ENCODE measurements at places on chromosomes 1 and 21. TPM values are rescaled to one million over a fixed set of nuclear protein-coding genes. Genes with fewer than 3 reads are reported as not detected.

- no peaks in the 10 kb centered on the region for H3K4me1 ChIP-seq
- no peak for DNase-seq
- H3K27ac ChIP-seq, result no peak overlapping the region
- H3K4me3 ChIP-seq, result no peak overlapping the region
- H3K27me3 ChIP-seq, result no peaks in the 10 kb centered on the region
- H3K36me3 ChIP-seq, result no peaks in the 10 kb centered on the region
Measured at GRCh38 chr1:86209346-86209745, 52.8 kb upstream of the COL24A1 start.

- H3K27me3 ChIP-seq, result no peaks in the 10 kb centered on the region
- DNase-seq, result no peak
- H3K27ac ChIP-seq, result no peak overlapping the region
- H3K4me3 ChIP-seq, result no peak overlapping the region
- no peaks in the 10 kb centered on the region for H3K36me3 ChIP-seq
Measured at GRCh38 chr21:42171091-42172053, 47.6 kb upstream of the ABCG1 start.

DNA sequence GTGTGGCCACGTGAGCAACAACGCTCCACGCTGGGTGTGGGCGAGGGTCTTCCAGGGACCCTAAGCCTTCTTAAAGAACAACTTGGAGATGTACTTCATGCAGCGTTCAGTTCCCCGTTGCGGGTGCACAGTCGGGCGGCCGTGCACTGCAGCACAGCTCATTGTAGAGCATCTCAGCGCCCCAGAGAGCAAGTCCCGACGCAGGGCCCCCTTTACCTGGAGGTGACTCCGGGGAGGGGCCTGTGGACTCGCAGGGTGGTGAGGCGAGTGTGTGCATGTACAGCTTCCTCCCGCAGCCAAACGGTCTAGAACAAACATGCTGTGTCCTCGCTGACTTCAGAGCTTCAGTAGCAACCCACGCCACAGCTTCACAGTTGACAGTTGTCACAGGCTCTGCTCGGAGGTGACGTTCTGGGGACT lies 19.5 kb downstream of the RRP1 start:
- peaks cover 13% of the 10 kb centered on the region for H3K36me3 ChIP-seq
- H3K4me3 ChIP-seq, result no peak overlapping the region
- H3K27ac ChIP-seq, result no peak overlapping the region
- H3K4me1 ChIP-seq, result peaks cover 43% of the 10 kb centered on the region

Gene RCSD1
- total RNA-seq, result 185 TPM

Gene RNU1-4
- total RNA-seq, result 4,195 TPM

Gene CLCNKB
- total RNA-seq, result not detected

DNA sequence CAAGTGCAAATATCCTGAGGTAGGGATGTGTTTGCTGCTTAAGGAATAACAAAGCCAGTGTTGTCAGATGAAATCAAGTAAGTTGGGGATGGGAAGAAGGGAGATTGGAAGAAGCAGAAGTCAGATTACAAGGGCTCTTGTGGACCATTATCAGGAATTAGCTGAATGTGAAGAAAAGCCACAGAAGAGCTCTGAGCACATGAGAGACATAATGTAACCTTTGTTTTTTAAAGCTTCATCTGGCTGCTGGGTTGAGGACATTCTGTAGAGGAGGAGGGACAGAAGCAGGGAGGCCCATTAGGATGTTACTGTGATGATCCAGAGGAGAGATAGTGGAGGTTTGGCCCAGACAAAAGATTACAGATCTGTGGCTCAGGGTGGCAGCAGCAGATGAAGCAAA lies 111.7 kb downstream of the DUSP10 start:
- H3K27ac ChIP-seq, result no peak overlapping the region
- no peaks in the 10 kb centered on the region for H3K4me1 ChIP-seq
- no peaks in the 10 kb centered on the region for H3K27me3 ChIP-seq
- H3K36me3 ChIP-seq, result no peaks in the 10 kb centered on the region
- no peak for DNase-seq
- no peak overlapping the region for H3K4me3 ChIP-seq

DNA sequence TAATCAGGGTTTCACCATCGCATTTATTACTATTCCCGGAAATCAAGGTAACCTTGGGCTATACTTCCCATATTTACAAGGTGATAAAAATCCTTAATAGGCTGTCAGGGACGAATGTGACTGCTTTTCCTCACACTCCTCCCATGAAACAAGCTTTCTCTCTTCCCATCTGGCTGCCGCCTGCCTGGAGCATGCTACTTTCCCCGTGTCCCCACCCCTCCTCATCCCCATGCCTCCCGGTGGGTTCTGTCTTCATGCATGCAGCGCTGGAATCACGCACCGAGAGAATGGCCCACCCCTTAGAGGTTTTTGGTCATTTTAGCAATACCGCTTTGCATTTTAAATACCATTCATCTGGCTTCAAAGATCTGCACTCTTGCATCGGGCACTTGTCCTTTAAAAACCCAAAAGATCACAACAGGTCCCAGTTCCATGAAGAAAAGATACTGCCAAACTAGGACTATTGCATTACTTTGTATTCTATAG lies 339.1 kb downstream of the NTNG1 start:
- H3K36me3 ChIP-seq, result no peaks in the 10 kb centered on the region
- no peak overlapping the region for H3K27ac ChIP-seq
- no peak for DNase-seq
- H3K27me3 ChIP-seq, result no peaks in the 10 kb centered on the region

- no peak overlapping the region for H3K27ac ChIP-seq
- H3K4me3 ChIP-seq, result no peak overlapping the region
- peaks cover 2% of the 10 kb centered on the region for H3K4me1 ChIP-seq
- H3K36me3 ChIP-seq, result no peaks in the 10 kb centered on the region
- DNase-seq, result no peak
Measured at GRCh38 chr1:94602802-94603625, 61.5 kb upstream of the F3 start.

DNA sequence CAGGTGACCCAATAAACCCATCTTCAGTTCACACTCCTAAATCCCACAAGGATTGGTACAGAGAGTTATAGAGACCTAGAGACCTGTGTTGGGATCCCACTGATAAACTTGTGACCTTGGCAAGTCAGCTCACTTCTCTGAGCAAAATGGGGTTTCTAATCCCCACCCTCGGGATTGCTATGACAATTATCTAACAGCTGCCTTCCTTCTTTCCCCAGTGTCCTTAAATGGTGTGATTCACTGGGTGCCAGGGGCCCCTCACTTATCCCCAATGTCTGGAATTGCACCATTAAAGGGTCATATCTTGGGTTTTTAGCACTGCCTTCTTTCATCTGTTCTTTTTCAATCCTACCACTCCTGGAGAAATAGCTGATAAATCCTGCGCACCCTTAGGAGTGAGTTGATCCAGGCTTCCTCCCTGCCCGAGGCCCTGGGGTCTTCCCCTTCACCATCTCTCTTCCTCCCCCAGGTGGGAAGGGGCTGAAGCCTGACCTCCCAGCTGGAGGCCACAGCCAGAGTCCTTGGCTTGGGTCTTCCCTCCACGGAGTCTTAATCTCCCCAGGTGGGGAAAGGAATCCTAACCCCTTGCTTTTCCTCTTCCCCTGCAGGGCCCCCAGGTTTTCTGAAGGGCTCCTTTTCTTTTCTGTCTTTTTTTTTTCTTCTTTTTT lies 39.7 kb downstream of the LACTBL1 start:
- no peak for DNase-seq
- H3K27ac ChIP-seq, result no peak overlapping the region
- H3K36me3 ChIP-seq, result no peaks in the 10 kb centered on the region
- peaks cover 8% of the 10 kb centered on the region for H3K27me3 ChIP-seq

DNA sequence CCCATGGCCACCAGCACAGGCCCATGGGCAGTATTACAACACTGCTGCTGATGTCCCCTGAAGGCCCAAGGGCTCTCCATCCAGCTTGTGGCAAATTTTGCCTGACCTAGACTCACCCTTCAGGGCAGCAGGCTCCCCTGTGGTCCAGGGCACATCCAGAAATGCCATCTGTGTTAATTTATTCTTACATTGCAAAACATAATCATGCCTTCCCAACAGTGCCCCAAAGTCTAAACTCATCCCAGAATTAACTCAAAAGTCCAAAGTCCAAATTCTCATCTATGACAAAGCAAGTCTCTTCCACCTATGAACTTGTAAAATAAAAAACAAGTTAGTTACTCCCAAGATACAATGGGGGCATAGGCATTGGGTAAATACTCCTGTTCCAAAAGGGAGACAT lies 13.3 kb downstream of the VN1R5 start:
- no peak overlapping the region for H3K27ac ChIP-seq
- no peak for DNase-seq
- H3K4me3 ChIP-seq, result no peak overlapping the region

GRCh38 chr1:146012703-146013558 lies 8.6 kb downstream of the HJV start:
- peaks cover 4% of the 10 kb centered on the region for H3K4me1 ChIP-seq
- no peaks in the 10 kb centered on the region for H3K36me3 ChIP-seq
- peaks cover 6% of the 10 kb centered on the region for H3K27me3 ChIP-seq
- no peak overlapping the region for H3K4me3 ChIP-seq

- DNase-seq, result no peak
- H3K27me3 ChIP-seq, result peaks cover 4% of the 10 kb centered on the region
- no peaks in the 10 kb centered on the region for H3K36me3 ChIP-seq
- H3K27ac ChIP-seq, result no peak overlapping the region
- no peaks in the 10 kb centered on the region for H3K4me1 ChIP-seq
Measured at GRCh38 chr1:183879966-183880365, 75.0 kb downstream of the RGL1 start.

GRCh38 chr1:61233121-61233660 lies 150.8 kb downstream of the NFIA start:
- DNase-seq, result no peak
- no peak overlapping the region for H3K4me3 ChIP-seq
- H3K4me1 ChIP-seq, result no peaks in the 10 kb centered on the region
- H3K36me3 ChIP-seq, result no peaks in the 10 kb centered on the region

GRCh38 chr1:52792036-52792435 lies 50.5 kb upstream of the ZYG11A start:
- H3K4me3 ChIP-seq, result no peak overlapping the region
- H3K27ac ChIP-seq, result no peak overlapping the region
- H3K4me1 ChIP-seq, result no peaks in the 10 kb centered on the region
- H3K36me3 ChIP-seq, result peaks cover 55% of the 10 kb centered on the region
- H3K27me3 ChIP-seq, result no peaks in the 10 kb centered on the region
- DNase-seq, result no peak

Gene KLF18
- not detected for total RNA-seq

Gene PODN
- total RNA-seq, result not detected

- no peak overlapping the region for H3K27ac ChIP-seq
- peaks cover 27% of the 10 kb centered on the region for H3K4me1 ChIP-seq
- DNase-seq, result no peak
- peaks cover 9% of the 10 kb centered on the region for H3K27me3 ChIP-seq
Measured at GRCh38 chr1:212638492-212639151, 30.1 kb downstream of the ATF3 start.

- no peak overlapping the region for H3K4me3 ChIP-seq
- no peaks in the 10 kb centered on the region for H3K4me1 ChIP-seq
- no peak for DNase-seq
- H3K36me3 ChIP-seq, result no peaks in the 10 kb centered on the region
- H3K27me3 ChIP-seq, result peaks cover 19% of the 10 kb centered on the region
Measured at GRCh38 chr1:17791055-17791390, 35.9 kb downstream of the ACTL8 start.

Gene HSD11B1
- total RNA-seq, result not detected

Gene SPOCD1
- total RNA-seq, result not detected

DNA sequence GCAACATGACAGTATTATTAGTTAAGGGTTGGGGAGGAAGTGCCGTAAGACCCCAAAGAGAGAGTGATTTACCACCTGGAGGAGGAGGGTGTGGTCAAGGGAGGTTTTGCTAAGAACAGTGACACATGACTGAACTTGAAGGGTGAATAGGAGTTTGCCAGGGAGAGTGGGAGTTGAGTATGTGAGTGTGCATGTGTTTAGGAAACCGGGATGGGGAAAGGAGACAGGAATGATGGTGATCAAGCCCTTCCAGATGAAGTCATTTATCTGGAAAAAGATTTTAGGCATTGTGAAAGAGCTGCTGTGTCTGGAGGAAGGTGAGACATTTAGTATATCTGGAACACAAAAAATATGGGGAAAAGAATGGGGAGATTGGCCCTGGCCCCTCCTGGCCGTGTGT lies 28.1 kb upstream of the IL10 start:
- H3K27ac ChIP-seq, result no peak overlapping the region
- no peak for DNase-seq
- H3K4me1 ChIP-seq, result peaks cover 63% of the 10 kb centered on the region
- H3K36me3 ChIP-seq, result no peaks in the 10 kb centered on the region

- H3K27ac ChIP-seq, result peak overlapping the region; percentile 99
- peaks cover 19% of the 10 kb centered on the region for H3K36me3 ChIP-seq
- H3K27me3 ChIP-seq, result peaks cover 4% of the 10 kb centered on the region
- peaks cover 53% of the 10 kb centered on the region for H3K4me1 ChIP-seq
Measured at GRCh38 chr1:172533513-172534151, 682 bp downstream of the SUCO start.

Gene NID1
- total RNA-seq, result 0.10 TPM

- H3K4me3 ChIP-seq, result no peak overlapping the region
- H3K27ac ChIP-seq, result no peak overlapping the region
- H3K4me1 ChIP-seq, result peaks cover 3% of the 10 kb centered on the region
- H3K36me3 ChIP-seq, result no peaks in the 10 kb centered on the region
- H3K27me3 ChIP-seq, result no peaks in the 10 kb centered on the region
- DNase-seq, result no peak
Measured at GRCh38 chr1:197859024-197859423, 43.4 kb upstream of the C1orf53 start.

Gene ATP1A4
- not detected for total RNA-seq

GRCh38 chr1:201530741-201531531 lies 8.0 kb upstream of the NAV1 start:
- H3K4me3 ChIP-seq, result no peak overlapping the region
- DNase-seq, result no peak
- H3K27ac ChIP-seq, result no peak overlapping the region
- no peaks in the 10 kb centered on the region for H3K4me1 ChIP-seq

GRCh38 chr1:24080131-24080530 lies 31.8 kb downstream of the MYOM3 start:
- H3K4me1 ChIP-seq, result no peaks in the 10 kb centered on the region
- no peak overlapping the region for H3K4me3 ChIP-seq
- no peaks in the 10 kb centered on the region for H3K36me3 ChIP-seq
- H3K27me3 ChIP-seq, result peaks cover 5% of the 10 kb centered on the region
- DNase-seq, result no peak
- H3K27ac ChIP-seq, result no peak overlapping the region

- no peak overlapping the region for H3K27ac ChIP-seq
- H3K4me1 ChIP-seq, result no peaks in the 10 kb centered on the region
- H3K36me3 ChIP-seq, result no peaks in the 10 kb centered on the region
- no peak for DNase-seq
- H3K27me3 ChIP-seq, result no peaks in the 10 kb centered on the region
Measured at GRCh38 chr1:92184632-92185031, 33.1 kb upstream of the C1orf146 start.

- no peak for DNase-seq
- H3K36me3 ChIP-seq, result no peaks in the 10 kb centered on the region
Measured at GRCh38 chr1:245277276-245277675, 122.5 kb downstream of the KIF26B start.

- no peaks in the 10 kb centered on the region for H3K36me3 ChIP-seq
- no peak overlapping the region for H3K27ac ChIP-seq
- peak overlapping the region; percentile 76 for H3K4me3 ChIP-seq
- H3K27me3 ChIP-seq, result no peaks in the 10 kb centered on the region
- peaks cover 30% of the 10 kb centered on the region for H3K4me1 ChIP-seq
Measured at GRCh38 chr1:10210841-10211804, 753 bp downstream of the KIF1B start.

Gene INSRR
- total RNA-seq, result not detected

- peak overlapping the region; percentile 22 for H3K27ac ChIP-seq
- peaks cover 14% of the 10 kb centered on the region for H3K4me1 ChIP-seq
- H3K36me3 ChIP-seq, result no peaks in the 10 kb centered on the region
Measured at GRCh38 chr1:234315091-234315541, 58.1 kb upstream of the COA6 start.

Gene RBP7
- total RNA-seq, result not detected
